ENCODE measurements at places on chromosomes 4 and X.
A peak's percentile ranks its signal among the peaks of the same experiment; 100 is the strongest.

- DNase-seq, result no peak
- no peaks in the 10 kb centered on the region for H3K27me3 ChIP-seq
- no peak overlapping the region for H3K4me3 ChIP-seq
- peaks cover 4% of the 10 kb centered on the region for H3K4me1 ChIP-seq
Observed at GRCh38 chr4:123352240-123352945, 44.2 kb upstream of the SPRY1 start.

DNA sequence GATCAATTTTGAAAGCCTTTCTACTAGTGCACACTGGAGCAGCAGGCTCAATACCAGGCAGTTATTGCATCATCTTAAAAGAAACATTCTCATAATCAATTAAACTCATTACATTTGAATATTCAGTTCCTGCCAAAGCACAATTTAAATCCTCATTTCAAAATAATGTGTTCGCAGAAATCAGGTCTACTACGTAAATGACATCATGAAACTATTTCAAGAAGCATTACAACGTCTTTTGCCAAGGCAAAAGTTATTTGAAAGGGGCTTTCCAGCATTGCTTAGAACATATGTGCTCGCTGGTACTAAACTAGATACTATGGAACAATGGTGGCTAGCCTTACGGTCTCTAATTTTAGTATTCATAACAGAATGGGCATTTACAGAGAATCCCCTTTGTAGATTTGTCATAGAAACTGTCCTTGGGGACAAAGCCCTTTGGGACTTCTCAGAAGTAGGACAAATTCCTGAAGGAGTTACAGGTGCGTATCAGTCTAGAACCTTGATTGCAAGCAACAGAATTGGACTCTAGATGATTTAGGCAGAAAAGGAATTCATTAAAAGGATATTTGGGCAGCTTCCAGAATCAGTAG is 27.6 kb upstream of the HUWE1 start:
- no peak overlapping the region for H3K27ac ChIP-seq
- DNase-seq, result no peak
- H3K36me3 ChIP-seq, result no peaks in the 10 kb centered on the region
- H3K4me1 ChIP-seq, result no peaks in the 10 kb centered on the region

GRCh38 chr4:152778656-152779512 is 646 bp downstream of the TIGD4 start:
- DNase-seq, result peak; percentile 62
- H3K36me3 ChIP-seq, result no peaks in the 10 kb centered on the region
- peak overlapping the region; percentile 97 for H3K4me3 ChIP-seq
- H3K27ac ChIP-seq, result peak overlapping the region; percentile 88

DNA sequence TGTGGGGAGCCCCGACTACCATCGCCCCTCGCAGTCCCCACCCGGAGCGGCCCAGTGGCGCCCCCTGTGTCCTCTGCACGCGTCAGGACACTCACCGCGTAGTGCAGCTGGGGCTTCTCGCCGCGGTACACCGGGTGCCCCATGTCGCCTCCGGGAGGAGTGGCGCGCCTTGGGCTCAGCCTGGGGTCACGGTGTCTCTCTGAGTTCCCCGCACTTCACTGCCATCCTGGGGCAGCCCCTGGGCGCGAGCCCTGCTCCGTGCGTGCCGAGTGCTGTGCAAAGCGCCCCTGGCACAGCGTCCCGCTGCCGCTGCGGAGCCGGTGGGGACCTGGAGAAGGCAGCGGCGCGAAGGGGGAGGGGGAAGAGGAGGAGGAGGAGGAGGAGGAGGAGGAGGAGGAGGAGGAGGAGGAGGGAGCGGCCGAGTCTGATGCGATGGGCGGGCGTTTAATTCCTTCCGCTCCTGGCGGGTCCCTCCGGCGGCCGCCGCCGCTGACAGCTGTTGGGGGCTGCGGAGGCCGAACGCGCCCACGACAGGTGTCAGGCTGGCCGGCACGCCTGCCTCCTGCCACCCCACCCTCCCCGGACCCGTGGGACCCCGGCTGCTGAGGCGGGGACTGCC is 134.3 kb downstream of the AMELX start:
- H3K27ac ChIP-seq, result no peak overlapping the region
- DNase-seq, result peak; percentile 74
- H3K36me3 ChIP-seq, result no peaks in the 10 kb centered on the region
- no peaks in the 10 kb centered on the region for H3K4me1 ChIP-seq
- peaks cover 27% of the 10 kb centered on the region for H3K27me3 ChIP-seq
- H3K4me3 ChIP-seq, result peak overlapping the region; percentile 49

- H3K4me1 ChIP-seq, result no peaks in the 10 kb centered on the region
- H3K27me3 ChIP-seq, result no peaks in the 10 kb centered on the region
- no peak overlapping the region for H3K4me3 ChIP-seq
- H3K36me3 ChIP-seq, result peaks cover 75% of the 10 kb centered on the region
- DNase-seq, result no peak
- no peak overlapping the region for H3K27ac ChIP-seq
Observed at GRCh38 chr4:99047710-99048109, 40.9 kb downstream of the ADH5 start.

DNA sequence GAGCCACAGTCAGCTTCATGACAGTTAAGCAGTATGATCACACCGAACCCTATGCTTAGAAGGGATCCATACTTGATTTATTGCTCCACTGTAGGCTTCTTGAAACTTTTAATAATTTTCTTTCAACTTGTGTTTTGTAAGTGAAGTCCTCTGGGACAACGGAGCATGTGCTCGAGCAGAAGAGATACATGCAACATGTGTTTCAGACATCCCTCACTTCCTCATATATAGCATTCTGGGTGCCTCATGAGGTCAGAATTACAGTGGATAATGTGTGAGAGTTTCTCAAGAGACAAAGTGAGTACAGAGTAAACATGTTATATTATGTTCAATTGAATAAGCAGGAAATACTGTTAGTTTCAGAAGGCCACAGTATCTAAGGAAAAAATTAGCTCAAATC is 893.2 kb downstream of the FAT4 start:
- H3K36me3 ChIP-seq, result no peaks in the 10 kb centered on the region
- H3K4me1 ChIP-seq, result no peaks in the 10 kb centered on the region
- no peak overlapping the region for H3K27ac ChIP-seq
- no peak overlapping the region for H3K4me3 ChIP-seq
- no peaks in the 10 kb centered on the region for H3K27me3 ChIP-seq

All from endodermal cell (in vitro differentiated cells).